ENCODE measurements at places on chromosomes 2 and 18.

DNA sequence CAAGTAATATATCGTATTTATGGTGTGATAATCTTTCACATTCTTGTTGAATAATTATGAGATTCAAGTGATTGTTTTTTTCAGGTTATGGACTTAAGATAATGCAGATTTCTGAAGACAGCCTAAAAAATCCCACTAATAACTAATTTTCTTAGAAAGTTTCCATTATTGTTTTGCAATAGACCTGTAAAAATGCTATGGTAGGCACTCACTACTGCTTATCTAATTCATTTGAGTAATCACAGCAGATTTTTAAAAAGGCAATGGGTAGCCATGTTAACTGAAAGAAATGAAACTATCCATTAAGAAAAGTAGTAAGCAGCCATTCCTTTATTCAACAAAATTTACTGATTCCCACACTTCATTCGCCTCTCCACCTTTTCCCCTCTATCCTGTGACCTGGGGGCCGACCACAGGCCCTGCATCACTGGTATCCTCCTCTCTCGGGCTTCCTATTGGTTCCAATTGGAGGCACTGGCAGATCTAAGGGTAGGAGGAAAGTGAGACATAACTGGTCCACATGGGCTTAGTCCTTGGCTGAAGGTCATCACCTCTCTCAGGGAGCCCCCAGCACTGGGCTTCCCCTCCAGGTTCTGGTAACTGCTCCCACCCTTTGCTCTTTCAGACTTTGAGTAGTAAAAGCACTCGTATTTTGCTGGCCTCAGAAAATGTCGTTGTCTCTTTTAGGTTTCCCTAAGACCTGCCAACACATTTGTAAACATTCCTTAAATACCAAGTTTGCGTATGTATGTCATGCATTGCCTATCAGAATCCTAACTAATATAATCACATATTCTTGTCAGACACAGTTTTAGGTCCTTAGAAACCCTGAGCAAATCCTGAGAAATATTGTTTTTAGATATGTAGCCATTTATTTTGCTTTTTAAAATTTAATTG is 18.5 kb downstream of the RBMS1 start:
- no peak for DNase-seq

- no peak for DNase-seq
These were observed 264.5 kb downstream of the SOCS6 start for GRCh38 chr18:70553245-70553935.

DNA sequence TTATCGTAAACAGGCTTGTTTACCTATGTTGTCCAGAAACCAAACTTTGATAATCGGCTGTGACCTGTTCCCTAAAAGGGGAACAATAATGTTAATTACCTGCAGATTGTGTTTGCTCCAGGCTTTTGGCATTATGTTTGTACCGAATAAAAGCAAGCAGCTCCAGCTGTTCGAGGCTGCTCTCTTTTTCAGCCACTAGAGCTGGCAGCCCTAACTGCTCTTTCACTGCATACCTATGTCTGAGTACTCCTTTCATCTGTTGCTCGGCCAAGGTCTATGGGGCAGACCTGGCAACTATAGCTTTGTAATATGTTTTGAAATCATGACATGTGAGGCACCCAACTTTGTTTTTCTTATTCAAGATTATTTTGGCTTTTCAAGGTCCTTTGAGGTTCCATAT is 77.8 kb upstream of the EHBP1 start:
- DNase-seq = no peak

DNA sequence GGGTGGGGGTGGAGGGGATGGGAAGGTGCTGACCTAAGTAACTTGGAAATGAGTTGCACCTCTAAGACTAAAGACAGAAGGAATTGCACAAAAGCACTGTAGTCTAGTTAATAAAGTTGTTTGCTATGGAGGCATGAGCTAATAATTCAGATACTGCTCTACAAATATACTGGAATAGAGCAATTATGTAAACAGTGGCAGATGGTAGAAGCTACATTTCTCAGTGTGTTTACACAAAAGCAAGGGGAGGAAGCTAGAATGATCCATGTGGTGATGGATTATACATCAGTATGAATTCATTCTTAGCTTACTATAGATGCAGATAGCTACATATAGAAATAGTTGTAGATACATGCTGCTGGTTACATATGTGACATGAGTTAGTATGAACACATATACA is 27.6 kb upstream of the UBE2F start:
- no peak for DNase-seq

GRCh38 chr18:63205791-63206252 is 113.7 kb downstream of the BCL2 start:
- no peak for DNase-seq

GRCh38 chr2:175003875-175004729 is 1.1 kb downstream of the CHN1 start:
- DNase-seq = no peak

DNA sequence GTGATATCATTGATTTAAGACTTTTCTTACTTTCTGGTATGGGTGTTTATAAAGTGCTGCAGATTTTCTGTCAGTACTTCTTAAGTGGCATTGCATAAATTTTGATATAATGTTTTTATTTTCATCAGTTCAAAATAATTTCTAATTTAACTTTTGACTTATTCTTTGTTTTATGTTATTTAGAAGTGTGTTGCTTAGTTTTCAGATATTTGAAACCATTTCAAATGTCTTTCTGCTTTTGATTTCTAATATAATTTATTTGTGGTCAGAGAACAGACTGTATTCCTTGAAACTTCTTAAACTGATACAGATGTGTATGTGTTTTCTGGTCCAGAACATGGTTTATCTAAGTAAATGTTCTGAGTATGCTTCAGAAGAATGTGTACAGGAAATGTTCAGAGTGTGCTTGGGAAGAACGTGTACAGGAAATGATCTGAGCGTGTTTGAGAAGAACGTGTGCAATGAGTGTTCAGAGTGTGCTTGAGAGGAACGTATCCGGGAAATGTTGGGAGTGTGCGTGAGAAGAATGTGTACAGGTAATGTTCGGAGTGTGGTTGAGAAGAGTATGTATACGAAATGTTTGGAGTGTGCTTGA is 265.7 kb upstream of the HS6ST1 start:
- no peak for DNase-seq

- DNase-seq = no peak
These were observed 10.1 kb downstream of the TWIST2 start for GRCh38 chr2:238857959-238858358.

Data from T-helper 1 cell (primary cell).